ENCODE measurements at places on chromosomes 5 and 9.

GRCh38 chr5:5231576-5231975 lies 91.4 kb downstream of the ADAMTS16 start:
- no peak for DNase-seq

DNA sequence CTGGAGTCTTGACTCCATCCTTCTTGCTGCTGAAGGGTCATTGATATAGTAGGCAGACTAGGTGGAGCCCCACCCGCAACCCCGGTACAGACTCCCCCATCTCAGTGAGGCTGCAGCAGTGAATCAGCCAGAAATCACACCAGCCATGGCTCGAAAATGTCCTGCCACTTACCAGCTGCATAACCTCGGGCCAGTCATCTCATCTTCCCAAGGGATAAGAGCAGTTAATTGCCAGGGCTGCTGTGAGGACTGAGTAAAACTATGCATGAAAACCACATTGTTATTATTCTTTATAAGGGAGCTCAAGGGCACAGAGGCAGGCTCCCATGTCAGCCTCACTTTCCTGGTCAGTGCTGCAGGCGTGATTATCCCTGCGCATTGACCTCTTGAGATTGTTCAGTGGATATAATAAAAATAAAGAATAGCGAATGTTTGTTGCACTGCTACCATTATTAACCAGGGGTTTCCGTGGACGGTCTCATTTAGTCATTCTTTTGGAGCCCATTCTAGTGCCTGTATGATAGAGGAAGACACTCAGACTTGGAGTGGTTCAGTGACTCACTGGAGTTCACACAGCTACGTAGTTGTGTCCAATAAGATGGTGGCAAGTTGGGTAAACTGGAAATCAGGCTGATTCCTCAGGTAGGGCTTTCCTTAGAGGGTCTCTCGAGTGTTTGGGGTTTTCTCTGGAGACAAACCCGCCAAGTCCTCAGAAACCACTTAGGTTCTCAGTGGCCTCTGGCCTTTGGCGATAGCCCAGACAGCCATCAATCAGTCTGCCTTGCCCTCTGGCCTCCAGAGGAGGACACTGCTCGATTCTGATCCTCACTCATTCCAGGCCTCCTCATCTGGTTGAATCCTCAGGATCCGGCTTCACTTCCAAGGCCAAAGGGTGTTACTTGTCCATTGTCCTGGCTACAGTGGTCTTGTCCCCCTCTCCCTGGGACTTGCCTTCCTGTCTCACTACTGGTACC lies 39.9 kb downstream of the COL15A1 start:
- DNase-seq = no peak

- DNase-seq = no peak
These were observed 58.4 kb upstream of the RUSC2 start for GRCh38 chr9:35431467-35431866.

DNA sequence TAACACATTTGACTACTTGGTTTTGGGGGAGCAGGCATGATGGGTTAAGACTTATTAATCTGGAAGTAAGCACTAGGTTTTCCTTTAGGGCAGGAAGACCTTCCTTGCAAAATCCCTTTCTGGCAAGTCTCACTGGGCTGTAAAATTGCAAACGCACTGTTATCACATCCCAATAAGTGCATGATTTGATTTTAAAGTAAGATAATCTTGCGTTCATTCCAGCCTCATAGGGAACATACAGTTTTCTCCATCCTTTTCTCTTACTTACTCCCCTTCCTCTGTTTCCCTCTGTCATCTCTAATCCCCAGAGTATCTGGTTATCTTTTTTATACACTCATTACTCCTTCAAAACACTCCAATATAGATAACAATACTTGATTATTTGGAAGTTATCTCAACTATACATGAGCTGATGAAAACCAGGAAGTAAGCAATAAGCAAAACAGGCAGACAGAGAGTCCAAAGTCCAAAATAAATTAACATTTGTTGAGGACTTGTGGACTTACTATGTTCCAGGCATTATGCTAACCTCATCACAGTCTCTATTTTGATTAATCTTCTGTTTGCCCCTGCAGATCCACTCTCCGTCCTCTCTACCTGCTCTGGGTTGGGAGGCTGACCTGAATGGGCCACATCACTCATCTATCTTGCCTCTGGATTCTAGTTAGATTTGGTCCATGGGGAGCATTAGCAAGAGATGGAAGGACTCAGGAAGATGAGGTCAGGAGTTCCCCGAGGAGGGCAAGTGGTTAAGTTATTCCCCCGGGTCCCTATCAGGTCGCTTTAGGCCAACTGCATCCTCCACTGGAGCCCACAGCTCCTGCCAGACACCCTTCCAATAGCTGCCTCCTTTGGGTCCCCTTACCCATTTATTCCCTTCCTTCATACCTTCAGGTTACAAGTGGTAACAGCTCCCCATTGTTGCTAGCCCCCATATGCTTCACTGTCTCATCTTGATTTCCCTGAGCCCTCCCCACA lies 60.2 kb downstream of the SLC22A5 start:
- DNase-seq = no peak

DNA sequence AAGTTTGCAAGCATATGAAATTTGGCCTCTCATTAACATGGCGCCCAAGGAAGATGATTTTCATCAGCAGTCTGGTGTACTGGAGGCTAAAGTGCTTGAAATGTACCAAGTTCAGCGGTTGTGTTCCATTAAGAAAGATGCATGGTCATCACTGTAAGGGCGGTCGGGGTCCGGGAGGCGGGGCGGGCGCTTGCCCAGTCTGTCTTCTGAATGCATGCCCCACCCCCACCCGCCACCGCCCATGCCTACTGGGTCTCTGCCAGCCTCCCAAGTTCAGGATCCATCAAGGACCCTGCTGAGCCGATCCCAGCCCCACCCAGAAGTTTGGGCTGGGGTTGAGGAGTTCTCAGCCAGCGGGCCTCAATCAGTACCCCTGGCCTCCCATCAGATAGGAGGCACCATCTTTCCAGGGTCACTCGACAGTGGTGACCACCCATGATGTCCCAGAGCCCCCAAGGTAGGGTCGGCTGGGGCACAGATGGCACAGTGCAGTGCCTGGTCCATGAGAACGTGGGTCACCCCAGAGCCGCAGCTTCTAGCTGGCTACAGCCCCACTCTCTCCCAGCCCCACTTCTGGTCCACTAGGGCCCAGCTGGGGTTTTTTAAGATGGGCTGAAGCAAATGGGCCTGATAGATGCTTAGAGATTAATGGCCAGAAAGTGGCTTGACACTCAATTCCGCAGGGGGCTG lies 24.4 kb upstream of the PRDM12 start:
- no peak for DNase-seq

DNA sequence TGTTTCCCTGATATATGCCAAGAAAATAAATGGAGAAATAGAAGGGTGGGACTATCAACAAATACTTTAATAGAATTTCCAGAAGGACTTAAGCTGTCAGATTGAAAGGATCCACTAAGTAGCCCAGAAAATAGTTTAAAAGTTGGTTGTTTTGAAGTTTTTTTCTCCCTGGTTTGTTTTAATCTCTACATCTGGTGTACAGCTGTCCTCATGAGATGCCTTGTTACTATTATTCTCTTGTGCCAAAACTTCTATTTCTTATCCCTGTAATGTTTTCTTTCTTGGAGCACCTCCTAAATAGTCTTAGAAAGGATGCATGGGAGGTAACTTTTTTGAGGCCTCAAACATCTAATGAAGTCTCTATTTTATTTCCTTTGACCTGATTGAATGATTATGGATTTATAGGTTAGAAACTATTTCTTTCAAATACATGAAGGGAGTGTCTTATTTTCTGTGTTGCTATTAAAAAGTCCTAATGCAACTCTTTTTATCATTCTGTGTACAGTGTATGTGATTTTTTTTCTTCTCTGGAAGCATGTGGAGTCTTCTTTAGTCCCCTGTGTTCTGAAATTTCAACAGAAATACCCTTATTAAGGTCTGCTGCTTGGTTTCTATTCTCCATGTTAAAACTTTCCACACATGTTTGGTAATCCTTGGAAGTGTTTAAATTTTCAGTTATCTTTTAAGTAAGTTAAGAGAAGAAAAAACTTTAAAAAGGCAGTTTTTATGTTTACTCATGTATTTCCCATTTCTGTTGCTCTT lies 140.0 kb upstream of the CDKN2B start:
- no peak for DNase-seq

DNA sequence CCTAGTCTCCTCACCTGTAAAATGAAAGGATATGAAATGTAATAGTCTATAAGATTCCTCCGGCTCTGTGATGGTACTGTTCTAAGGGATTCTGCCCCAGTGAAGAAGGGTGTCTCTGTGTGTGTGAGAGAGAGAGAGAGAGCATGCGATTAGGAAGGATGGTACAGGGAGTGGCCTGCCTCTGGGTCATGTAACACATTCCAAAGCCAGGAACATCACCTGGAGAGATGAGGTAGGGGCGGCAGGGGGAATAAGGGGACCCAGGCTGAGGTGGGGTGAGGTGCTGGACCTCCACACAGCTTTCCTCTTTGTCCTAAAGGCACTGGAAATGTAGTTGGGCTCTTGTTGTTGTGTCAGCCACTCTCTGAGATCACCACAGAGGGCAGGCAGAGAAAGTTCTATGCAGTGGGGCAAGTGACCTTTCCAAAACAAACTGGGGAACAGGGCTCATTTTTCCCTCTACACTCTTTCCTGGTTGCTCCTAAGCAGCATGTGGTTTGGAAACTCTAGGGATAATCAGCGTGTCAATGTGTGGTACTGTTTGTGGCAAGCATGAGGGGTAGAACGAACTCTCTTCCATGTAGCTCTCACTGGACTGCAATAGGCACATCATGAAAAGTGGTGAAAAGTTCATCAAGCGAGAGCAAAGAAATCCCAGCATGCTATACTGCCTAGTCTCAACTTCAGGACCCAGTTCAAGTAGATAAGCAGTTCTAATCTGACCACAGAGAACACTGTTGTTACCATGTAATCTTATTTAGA lies 65.0 kb downstream of the SEMA6A start:
- no peak for DNase-seq

GRCh38 chr5:149152317-149152746 lies 11.0 kb downstream of the ABLIM3 start:
- DNase-seq = no peak

- DNase-seq = no peak
These were observed 51.5 kb upstream of the HSPB3 start for GRCh38 chr5:54403885-54404416.

GRCh38 chr9:124766326-124766725 lies 4.8 kb downstream of the NR6A1 start:
- no peak for DNase-seq
